A549 (cell line): ENCODE measurements at places on chromosomes 11 and 22. TPM values are rescaled to one million over a fixed set of nuclear protein-coding genes. Genes with fewer than 3 reads are reported as not detected.

The ELMOD1 gene
- polyA plus RNA-seq: 0.05 to 0.16 TPM (median 0.08 TPM) in 3 replicates

The FAM180B gene
- polyA plus RNA-seq: 0.07 to 0.10 TPM in 2 of 3 replicates, not detected in the other

The TRIM66 gene
- 2.5 to 3.3 TPM (median 3.0 TPM) in 3 replicates for polyA plus RNA-seq

The MCAM gene
- polyA plus RNA-seq: 14.9 to 18.1 TPM (median 15.9 TPM) in 3 replicates

The CELSR1 gene
- polyA plus RNA-seq: 26.9 to 31.8 TPM (median 28.4 TPM) in 3 replicates

The MRGPRX4 gene
- not detected in 3 replicates for polyA plus RNA-seq

The CREB3L1 gene
- polyA plus RNA-seq: 2.1 to 2.7 TPM (median 2.3 TPM) in 3 replicates

The GRK3 gene
- 3.4 to 3.9 TPM (median 3.5 TPM) in 3 replicates for polyA plus RNA-seq

The PKDREJ gene
- not detected in 3 replicates for polyA plus RNA-seq

The DEFB131B gene
- polyA plus RNA-seq: not detected in 3 replicates

The GPR83 gene
- polyA plus RNA-seq: 0.03 to 0.07 TPM (median 0.06 TPM) in 3 replicates

The RTN4RL2 gene
- polyA plus RNA-seq: 23.7 to 27.4 TPM (median 25.8 TPM) in 3 replicates

The CHEK1 gene
- polyA plus RNA-seq: 35.2 to 39.0 TPM (median 38.8 TPM) in 3 replicates

The CLMP gene
- polyA plus RNA-seq: 16.9 to 18.2 TPM (median 17.1 TPM) in 3 replicates

The LMO1 gene
- polyA plus RNA-seq: 1.1 to 3.1 TPM (median 2.7 TPM) in 3 replicates

The THOC5 gene
- polyA plus RNA-seq: 23.4 to 24.1 TPM (median 23.5 TPM) in 3 replicates

The IL17REL gene
- polyA plus RNA-seq: 0.06 to 0.08 TPM (median 0.07 TPM) in 3 replicates

The KLHL35 gene
- 0.56 to 0.72 TPM (median 0.69 TPM) in 3 replicates for polyA plus RNA-seq

The P2RY2 gene
- 6.1 to 6.4 TPM (median 6.4 TPM) in 3 replicates for polyA plus RNA-seq

The CLDN5 gene
- polyA plus RNA-seq: not detected in 3 replicates

The ADORA2A gene
- polyA plus RNA-seq: 1.5 to 1.9 TPM (median 1.8 TPM) in 3 replicates

The CECR2 gene
- 0.01 to 0.06 TPM (median 0.03 TPM) in 3 replicates for polyA plus RNA-seq

The SMPD1 gene
- polyA plus RNA-seq: 5.7 to 6.8 TPM (median 6.5 TPM) in 3 replicates

The NPTXR gene
- 9.7 to 15.3 TPM (median 14.8 TPM) in 3 replicates for polyA plus RNA-seq

The OR5B21 gene
- polyA plus RNA-seq: not detected in 3 replicates

The TSGA10IP gene
- polyA plus RNA-seq: not detected in 3 replicates

The CERK gene
- polyA plus RNA-seq: 13.8 to 15.6 TPM (median 15.6 TPM) in 3 replicates

The UBQLNL gene
- polyA plus RNA-seq: 0.06 to 0.13 TPM (median 0.12 TPM) in 3 replicates

The TENM4 gene
- polyA plus RNA-seq: 0.12 to 0.31 TPM (median 0.18 TPM) in 3 replicates

The BTBD18 gene
- not detected in 3 replicates for polyA plus RNA-seq

The HSPB2 gene
- polyA plus RNA-seq: not detected in 3 replicates

The KRTAP5-8 gene
- polyA plus RNA-seq: not detected in 3 replicates

The AIFM3 gene
- 2.3 to 4.0 TPM (median 3.6 TPM) in 3 replicates for polyA plus RNA-seq

The SCUBE1 gene
- polyA plus RNA-seq: 0.01 to 0.12 TPM (median 0.01 TPM) in 3 replicates

The MMP10 gene
- polyA plus RNA-seq: 0.13 to 0.17 TPM (median 0.13 TPM) in 3 replicates
